Left renal cortex interstitium (tissue), 4 donors: ENCODE measurements at places on chromosomes 4 and X. TPM values are rescaled to one million over a fixed set of nuclear protein-coding genes. Genes with fewer than 3 reads are reported as not detected.

DNA sequence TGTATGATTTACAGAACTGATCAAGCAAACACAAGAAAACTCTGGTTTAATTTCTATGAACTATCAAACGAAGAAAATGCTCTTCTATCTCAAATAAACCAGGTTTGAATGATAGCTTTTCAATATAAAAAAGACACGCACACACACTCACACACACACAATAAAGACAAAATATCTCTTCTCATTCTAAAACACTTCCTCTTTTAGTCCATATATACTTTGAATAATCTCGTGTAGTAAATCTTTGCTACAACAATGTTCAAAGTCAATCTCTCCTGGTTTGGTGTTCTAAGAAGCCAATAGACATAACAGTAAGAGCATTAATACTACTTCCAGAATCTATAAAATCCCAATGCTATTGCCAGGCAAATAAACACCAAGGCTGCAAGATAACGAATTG is 13.3 kb downstream of the CXCL2 start:
- DNase-seq: no peak

GRCh38 chr4:113467581-113467980 is 294.0 kb downstream of the CAMK2D start:
- DNase-seq: no peak

- no peak for DNase-seq
Observed at GRCh38 chrX:36241397-36241796, 321.9 kb downstream of the CFAP47 start.

GRCh38 chr4:2928242-2929176 is 34.7 kb downstream of the NOP14 start:
- no peak for DNase-seq

Gene CHRDL1
- 10.4 TPM for polyA plus RNA-seq

DNA sequence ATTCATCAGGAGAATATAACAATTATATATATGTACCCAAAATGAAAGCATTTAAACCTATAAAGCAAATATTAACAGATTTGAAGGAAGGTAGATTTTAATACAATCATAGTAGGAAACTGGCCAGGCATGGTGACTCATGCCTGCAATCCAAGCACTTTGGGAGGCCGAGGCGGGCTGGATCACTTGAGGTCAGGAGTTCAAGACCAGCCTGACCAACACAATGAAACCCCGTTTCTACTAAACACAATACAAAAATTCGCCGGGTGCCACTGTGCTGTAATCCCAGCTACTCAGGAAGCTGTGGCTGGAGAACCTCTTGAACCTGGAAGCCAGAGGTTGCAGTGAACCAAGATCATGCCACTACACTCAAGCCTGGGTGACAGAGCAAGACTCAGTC is 118.3 kb downstream of the KCNIP4 start:
- no peak for DNase-seq

Gene ITGB1BP2
- polyA plus RNA-seq: 2.9 TPM

DNA sequence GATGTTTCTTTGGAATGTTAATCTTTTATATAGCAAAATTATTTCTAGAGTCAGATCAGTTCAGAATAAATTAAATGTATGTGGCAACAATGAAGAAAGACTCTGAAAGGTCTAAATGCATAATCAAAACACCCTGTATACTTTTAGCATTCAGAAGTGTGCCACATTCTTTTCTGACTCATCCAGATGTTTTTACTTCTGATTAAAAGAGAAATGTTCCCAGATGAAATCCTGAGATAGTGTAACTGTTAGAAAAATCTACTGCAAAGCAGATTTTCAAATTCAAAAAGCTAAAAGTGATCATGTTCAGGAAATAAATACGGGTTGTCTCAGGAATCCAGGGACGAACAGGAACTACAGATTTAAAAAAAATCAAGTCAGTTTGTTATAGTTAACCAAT is 241.4 kb downstream of the GRIA3 start:
- DNase-seq: no peak

DNA sequence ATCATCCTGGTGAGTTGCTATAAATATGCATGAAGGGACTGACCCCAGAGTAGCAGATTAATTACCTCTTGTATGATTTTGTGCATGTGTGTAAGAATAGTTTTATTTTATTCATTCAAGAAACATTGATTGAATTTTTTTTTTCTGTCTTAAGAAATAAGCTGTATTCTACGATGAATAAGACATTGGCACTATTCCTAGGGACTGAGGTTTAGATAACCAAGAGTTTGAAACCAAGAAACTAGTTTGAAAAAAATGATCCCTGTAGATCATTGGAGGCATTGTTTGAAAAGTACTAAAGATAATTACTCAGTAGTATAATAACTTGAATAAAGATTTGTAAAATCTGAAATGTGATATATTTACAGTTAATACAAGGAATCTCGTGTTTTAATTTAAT is 1086.9 kb downstream of the PCDH7 start:
- DNase-seq: no peak

Gene STPG2
- 0.81 TPM for polyA plus RNA-seq
